ENCODE measurements at places on chromosomes 2 and 18. TPM values are rescaled to one million over a fixed set of nuclear protein-coding genes. Genes with fewer than 3 reads are reported as not detected.

TMEM169 gene
- 0.28 TPM for total RNA-seq

TBC1D8 gene
- 5.8 TPM for total RNA-seq

CDK5R2 gene
- total RNA-seq: not detected

VWC2L gene
- not detected for total RNA-seq

IL36RN gene
- under 0.01 TPM for total RNA-seq

LDLRAD4 gene
- total RNA-seq: under 0.01 TPM

OTOS gene
- not detected for total RNA-seq

FRZB gene
- total RNA-seq: under 0.01 TPM

EVX2 gene
- not detected for total RNA-seq

ERBB4 gene
- 0.28 TPM for total RNA-seq

NT5DC4 gene
- total RNA-seq: not detected

SPC25 gene
- 8.6 TPM for total RNA-seq
